SK-N-SH (cell line): ENCODE measurements at places on chromosomes 13 and 19.

GRCh38 chr19:6577476-6578125 lies 13.3 kb downstream of the CD70 start:
- DNase-seq, result no peak

DNA sequence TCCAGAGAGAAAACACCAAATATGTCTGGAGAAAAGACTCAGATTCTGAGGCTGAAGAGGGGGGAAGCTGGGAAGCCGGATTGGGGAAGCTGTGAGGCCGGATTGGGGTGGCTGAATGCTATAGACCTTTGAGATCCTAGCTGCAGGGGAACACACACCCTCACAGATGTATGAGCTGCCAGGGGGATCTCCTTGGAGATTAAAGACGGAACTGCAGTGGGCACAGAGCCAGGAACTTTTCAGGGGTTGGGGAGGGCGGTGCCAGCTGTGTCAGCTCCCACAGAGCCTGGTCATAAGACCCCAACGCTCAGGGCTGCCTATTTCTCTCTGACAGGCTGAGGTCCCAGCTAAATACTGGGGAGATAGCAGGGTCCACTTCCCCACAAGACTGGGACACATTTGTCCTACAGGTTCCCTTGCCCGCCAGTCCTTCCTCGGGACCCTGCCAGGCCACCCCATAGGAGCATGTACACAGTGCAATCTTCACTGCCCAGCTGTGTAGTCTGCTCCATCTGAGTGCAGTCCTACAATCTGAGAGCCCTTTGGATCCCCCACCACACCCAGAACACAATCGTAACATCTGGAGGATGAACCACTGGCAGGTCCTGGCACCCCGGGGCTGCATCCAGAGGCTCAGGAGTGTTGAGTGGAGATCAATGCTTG lies 1893.9 kb downstream of the PCDH9 start:
- no peak for DNase-seq

DNA sequence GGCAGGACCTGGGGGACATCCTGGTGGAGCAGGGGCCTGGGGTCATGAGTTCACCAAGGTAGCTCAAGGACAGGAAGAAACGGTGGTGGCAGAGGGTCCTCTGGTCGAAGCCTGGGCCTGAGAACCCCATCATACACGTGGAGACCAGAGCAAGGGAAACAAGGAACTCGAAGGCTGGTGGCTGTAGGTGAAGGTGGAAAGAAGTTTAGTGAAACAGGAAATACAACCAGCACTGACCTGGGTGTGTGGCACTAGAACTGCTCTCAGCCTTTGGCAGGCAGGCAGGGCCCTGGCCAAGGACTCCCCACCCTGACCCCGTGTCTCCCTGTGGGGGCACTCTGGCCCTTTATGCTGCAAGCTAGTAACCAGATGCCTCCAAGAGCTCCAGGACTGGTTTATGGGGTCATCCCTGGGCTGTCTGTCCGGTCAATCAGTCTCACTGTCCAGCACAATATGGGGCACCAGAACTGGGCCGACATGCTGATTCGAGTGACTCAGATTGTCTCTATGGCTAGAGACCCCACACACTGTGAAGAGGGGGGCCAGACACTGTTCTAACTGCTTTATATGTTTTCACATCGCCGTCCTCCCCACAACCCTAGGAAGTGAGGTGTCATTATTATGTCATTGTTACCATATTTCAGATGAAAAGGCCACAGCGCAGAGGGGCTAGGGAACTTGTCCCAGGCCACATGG lies 3.8 kb downstream of the COX6B2 start:
- DNase-seq, result no peak

DNA sequence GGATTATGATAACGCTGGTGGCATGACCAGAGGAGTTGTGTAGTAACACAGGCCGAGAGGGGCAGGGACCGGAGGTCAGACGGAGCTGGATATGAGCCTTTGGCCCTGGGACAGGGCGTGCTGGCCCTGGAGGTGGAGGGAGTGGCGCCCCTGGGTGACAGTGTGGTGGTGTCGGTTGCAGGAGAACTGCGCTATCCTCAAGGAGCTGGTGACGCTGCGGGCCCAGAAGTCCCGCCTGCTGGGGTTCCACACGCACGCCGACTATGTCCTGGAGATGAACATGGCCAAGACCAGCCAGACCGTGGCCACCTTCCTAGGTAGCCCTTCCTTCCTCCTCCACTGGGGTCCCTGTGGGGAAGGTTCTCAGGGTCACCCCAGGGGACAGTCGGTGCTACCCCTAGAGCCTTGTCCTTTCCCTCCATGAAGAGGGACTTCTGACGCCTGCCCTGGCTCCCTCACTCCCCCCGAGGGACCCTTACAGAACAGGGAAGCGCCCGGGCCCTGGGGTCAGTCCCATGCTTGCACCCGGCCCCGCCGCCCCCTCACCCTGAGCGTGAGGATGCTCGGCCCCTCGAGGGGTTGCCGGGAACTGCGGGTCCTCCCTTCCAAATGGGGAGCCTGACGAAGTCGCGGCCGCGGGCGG lies 12.8 kb upstream of the ZNF554 start:
- DNase-seq, result peak; percentile 14

DNA sequence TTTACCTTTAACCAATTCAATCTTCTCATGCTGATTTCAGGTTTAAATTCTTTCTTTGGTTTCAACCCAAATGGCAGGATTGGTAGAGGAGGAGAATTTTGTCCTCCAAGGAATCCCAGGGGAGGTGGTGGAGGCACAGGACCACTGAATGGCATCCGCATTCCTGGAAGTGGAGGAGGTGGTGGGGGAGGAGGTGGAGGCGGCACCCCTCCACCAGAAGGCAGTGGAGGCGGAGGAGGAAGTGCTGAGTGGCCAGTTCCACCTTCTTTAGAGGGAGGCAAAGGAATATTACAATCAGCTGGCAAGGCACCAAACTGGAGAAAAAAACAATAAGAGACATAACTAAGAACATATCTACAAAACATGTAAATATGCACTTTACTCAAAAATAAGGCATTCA lies 192.9 kb downstream of the DIAPH3 start:
- DNase-seq, result no peak

DNA sequence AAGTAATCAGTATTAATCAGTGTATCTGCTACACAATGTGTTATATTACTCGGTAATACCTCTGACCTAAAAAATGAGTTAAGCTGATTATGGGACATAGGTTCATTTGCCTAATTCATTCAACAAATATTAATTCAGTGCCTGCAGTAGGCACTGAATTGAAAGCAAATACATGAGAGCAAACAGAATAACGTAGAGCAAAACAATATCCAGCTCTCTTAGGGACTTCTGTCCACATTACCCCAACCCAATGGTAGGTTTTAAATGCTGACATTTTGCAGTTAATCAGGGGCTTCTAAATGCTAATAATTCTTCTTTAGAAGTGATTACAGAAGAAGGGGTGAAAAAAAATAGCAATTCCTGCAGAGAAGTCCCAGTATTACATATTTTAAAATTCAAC lies 4.9 kb downstream of the RCBTB2 start:
- DNase-seq, result no peak

GRCh38 chr19:35851213-35852028 lies 883 bp downstream of the NPHS1 start:
- peak; percentile 66 for DNase-seq

DNA sequence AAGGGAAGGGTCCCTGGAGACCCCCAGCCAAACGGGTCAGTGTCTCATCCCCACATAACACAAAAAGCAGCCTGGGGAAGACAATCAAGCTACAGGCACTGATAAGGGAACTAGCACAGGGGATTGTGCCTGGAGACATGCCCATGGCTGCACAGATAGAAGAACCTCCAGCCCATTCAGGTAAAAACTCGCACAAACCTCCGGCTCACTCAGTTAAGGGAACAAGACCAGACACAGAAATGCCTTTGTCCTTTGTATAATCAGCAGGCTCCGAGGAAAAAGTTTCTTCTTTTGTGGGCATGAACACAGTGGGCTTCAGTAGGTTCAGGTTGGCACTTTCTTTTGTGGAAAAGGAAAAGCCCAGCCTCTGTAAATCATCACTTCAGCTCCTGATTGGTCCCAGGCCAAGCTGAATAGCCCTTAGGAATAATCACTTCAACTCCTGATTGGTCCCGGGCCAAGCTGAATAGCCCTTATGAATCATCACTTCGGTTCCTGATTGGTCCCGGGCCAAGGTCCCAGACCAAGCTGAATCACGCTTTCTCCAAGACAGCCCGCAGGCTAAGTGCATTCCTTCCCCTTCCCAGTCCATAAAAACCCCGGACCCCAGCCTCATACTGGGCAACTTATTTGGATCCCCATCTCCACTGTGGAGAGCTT lies 5.0 kb upstream of the ZNF230 start:
- DNase-seq, result no peak

- no peak for DNase-seq
These were observed 15.0 kb upstream of the DHRS12 start for GRCh38 chr13:51818781-51819511.

DNA sequence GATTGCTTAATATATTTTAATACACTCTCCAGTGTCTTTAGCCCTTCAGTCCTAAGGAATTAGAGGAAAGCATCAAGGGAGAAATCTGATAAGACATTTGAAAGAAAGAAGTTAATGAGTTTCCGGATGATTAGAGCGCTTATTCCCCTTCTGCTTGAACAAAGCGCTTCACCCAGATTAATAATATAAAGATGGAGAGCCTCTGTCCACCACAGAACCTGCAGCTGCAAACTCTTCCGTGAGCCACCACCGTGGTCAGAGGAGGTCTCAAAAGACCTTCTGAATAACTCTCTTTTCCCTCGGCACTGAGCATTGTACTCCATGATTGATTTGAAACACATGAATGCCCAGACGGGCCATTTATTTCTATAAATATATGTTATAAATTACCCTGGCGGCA lies 14.2 kb upstream of the TUBGCP3 start:
- no peak for DNase-seq

DNA sequence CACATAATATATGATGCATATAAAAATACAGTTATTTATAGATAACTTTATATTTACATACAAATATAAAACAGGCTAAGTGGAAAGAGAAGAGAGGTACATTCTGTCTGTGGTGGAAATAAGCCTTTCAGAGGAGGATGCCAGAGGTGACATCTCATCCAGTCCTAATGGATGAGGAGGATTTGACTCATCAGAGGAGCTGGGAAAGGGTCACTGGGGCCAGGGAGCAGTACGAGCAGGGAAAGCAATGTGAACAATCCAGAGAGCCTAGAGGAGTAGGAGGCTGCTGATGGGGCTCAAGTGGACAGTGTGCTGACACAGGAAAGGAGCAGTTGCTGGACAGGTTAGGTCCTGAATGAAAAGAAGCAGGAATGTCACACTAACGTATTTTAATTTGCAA lies 18.6 kb downstream of the NALCN start:
- no peak for DNase-seq

- no peak for DNase-seq
These were observed 93.8 kb upstream of the C1QTNF9B start for GRCh38 chr13:23991119-23991518.

DNA sequence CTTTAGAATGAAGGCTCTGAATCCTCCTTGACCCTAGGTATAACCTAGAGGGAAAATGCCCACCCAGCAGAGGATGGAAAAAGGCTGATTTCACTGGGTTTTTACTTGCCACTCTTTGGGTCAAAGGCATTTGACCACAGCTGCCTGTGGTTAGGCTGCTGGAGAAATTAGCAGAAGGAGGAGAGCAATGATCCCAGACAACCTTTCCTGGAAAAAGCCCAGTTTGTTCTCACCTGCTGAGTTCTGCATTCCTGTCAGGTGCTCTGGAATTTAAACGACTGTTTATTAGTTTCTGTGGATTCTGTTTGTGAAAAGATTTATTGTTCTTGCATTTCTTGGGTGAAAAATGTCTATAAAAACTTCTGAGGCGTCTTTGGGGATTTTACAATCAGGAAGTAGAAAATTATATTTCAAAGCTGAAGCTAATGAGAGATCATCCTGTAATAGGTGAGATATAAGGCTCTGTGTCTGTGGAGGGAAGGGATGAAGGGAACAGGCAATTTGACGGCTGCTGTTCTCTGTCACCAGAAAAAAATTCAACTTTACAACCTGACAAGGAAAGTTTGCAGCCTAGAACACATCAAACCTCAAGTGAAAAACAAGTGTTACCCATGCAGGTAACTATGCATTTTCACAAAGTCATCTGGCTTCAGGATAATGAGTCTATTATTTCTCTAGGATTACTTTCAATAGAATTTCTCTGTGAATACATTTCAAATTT lies 519.7 kb downstream of the DIAPH3 start:
- no peak for DNase-seq

- DNase-seq, result no peak
These were observed 302.1 kb downstream of the DIAPH3 start for GRCh38 chr13:59861676-59862075.
